ENCODE measurements at places on chromosomes 11 and 22.

DNA sequence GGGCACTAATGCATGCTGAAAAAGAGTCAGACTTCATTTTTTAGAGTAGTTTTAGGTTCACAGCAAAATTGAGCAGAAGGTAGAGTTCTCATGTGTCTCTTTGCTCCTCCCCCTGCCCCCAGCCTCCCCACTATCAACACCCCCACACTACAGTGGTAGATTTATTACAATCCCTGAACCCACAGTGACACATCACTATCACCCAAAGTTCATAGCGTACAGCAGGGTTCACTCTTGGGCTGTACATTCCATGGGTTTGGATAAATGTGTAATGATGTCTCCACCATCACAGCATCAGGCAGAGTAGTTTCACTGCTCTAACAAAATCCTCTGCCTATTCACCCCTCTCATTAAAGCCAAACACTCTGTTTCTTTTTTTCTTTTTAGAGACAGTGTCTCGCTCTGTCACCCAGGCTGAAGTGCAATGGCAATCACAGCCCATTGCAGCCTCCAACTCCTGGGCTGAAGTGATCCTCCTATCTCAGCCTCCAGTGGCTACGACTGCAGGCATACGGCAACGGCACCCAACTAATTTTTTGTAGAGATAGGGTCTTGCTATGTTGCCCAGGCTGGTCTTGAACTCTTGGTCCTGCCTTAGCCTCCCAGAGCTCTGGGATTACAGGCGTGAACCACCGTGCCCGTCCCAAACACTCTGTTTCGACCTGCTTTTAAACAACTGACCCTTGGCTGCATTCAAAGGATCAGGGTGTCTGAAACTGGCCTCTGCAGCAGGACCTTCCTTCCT is 4.1 kb downstream of the BEST1 start:
- DNase-seq, result no peak

DNA sequence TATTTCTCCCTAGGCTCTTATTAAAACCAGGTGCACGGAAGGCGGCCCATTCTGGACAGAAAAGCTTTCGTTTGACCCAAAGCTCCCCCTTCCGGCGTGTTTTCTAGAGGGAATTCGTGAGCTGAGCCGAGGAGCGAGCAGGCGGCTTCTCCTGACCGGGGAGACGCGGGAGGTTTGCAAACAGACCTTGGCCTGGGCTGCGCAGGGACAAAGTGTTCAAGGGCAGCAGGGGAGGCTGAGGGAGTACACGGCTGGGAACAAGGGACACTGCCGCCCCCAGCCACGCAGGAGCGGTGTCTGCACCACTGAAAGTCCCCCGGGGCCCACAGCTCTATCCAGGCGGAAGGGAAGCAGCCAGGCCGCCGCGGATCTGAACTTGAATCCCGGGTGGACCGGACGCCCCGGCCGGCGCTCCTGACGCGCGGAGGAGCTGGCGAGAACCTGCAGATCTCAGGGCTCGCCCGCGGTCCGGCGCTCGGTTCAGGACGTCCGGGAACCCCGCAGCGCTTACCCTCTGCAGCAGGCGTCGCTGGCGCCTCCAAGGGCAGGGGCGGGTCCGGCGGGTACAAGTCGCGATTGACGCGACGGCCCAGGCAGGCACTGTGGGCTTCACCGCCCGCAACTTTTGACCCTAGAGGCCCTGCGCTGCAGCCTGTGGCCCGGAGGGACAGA is 101.9 kb downstream of the WT1 start:
- no peak for DNase-seq

GRCh38 chr11:108037636-108038035 is 28.9 kb downstream of the CUL5 start:
- DNase-seq, result no peak

GRCh38 chr11:95892492-95892891 is 31.4 kb downstream of the MTMR2 start:
- no peak for DNase-seq

DNA sequence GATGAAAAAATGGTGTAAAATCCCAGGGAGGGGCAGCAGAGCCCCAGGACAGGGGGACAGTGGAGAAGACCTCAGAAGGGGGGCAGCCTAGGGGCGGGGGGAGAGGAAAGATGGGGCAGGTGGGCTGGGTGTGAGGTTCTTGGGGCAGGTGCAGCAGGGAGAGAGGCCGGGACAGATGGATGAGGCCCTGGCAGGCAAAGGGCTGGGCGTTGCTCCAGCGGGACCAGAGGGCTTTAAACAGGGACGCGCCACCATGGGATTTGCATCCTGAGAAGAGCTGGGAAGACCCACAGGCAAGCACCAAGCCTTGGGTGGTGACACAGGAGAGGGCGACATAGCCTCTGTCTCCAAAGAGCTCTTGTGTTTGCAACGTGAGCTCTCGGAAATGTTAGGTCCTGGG is 1342.8 kb downstream of the TBC1D22A start:
- no peak for DNase-seq

DNA sequence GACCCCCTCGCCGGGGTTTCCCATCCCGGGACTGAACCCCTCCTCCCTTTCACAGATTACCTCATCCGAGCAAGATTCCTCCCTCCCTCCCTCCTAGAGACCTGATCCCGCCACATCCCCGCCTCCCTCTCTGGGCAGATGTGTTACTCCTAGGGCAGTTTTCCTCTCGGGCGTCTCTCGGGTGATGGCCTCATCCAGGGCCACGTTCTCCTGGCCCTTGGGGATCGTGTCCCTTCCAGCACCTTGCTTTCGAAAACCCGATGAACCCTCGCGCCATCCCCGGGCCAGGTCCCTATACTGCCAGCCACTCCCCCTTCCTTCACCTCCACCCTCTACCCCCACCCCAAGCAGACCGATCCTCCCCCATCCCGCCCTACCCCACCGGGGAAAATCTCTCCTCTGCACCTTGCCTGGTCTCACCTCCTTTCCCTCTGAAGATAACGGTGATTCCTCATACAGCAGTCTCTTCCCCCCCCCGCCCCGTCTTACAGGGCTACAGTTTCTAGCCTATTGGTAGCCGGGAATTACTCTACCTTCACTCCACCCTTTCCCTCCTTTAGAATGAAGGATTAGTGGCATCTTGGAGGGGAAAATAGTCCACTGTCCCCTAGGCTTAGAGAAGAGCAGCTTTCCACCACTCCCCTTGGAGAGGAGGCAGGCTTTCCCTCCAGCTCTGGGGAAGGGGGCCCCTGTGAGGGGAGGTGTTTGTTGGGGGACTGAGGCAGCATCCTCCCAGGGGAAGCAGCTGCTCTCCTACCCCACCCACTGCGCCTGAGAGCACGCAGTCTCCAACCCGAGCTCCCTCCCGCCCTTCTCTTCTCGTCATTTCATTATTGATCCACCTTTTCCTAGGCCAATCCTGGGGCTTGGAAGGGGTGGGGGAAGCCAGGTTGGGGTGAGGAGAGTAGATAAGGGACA is 1.2 kb downstream of the KMT2A start:
- DNase-seq, result peak; percentile 39

GRCh38 chr11:80417681-80418080 is 976.9 kb upstream of the TENM4 start:
- DNase-seq, result no peak

GRCh38 chr22:40766956-40767355 is 52.2 kb downstream of the SLC25A17 start:
- no peak for DNase-seq

- DNase-seq, result no peak
Measured at GRCh38 chr22:21734540-21735199, 924 bp downstream of the YPEL1 start.

- DNase-seq, result no peak
Measured at GRCh38 chr11:125258291-125259032, 93.9 kb downstream of the PKNOX2 start.

DNA sequence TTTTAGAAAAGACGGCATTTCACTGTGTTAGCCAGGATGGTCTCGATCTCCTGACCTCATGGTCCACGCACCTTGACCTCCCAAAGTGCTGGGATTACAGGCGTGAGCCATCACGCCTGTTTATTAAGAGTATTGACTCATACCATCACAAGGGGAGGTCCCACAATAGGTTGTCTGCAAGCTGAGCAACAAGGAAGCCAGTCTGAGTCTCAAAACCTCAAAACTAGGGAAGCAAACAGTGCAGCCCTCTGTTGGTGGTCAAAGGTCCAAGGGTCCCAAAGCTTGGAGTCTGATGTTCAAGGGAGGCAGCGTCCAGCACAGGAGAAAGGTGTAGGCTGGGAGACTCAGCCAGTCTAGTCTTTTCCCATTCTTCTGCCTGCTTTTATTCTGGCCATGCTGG is 32.8 kb upstream of the LDLRAD3 start:
- DNase-seq, result no peak

- no peak for DNase-seq
Measured at GRCh38 chr11:69702769-69703452, 911 bp downstream of the FGF19 start.

DNA sequence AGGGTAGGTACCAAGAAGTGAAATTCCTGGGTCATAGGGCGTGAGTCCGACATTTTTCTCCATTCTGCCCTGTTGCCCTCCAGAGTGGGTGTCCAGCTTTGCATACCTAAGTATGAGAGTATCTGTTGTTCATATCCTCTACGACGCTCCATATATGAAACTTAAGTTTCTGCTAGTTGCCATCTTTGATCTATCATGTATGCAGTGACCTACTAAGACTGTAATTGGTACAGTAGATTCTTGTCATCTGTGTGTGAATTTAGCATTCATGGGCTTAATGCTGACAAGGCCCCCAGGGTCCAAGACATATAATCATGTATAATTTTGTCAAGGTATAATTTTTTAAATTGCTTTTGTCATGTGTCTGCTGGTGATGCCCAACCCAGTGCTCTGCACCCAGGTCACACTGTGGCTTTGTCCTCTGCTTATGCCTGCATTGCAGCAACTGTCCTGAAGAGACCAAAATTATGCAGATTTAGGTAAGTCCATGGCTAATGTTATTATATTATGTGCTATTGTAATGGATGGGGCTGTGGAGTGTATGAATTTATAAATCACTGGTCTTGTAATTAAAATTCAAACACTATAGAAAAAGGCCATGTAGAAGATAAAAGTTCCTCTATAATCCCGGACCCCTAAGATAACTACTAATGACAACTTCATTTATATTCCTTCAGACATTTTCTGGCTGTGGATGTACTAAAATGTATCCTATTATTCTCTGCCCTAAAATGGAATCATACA is 12.2 kb downstream of the NEAT1 start:
- no peak for DNase-seq

DNA sequence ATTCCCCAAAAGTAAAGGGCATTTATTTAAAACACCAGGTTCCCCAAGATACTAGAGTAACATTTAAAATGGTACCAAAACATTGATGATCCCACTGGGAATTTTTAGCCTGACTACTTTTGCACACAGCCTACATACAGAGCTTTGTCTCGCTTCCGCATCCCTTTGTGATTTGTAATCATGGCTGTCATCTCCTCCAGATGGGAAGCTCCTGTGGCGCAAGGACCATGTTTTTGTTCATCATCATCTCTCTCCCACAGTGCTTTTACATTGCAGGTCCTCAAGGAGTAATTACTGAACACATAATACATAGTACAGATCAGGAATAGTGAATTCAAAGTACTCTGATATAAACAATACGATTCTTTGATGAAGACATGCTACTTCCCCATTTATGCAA is 231.2 kb upstream of the MTNR1B start:
- no peak for DNase-seq

DNA sequence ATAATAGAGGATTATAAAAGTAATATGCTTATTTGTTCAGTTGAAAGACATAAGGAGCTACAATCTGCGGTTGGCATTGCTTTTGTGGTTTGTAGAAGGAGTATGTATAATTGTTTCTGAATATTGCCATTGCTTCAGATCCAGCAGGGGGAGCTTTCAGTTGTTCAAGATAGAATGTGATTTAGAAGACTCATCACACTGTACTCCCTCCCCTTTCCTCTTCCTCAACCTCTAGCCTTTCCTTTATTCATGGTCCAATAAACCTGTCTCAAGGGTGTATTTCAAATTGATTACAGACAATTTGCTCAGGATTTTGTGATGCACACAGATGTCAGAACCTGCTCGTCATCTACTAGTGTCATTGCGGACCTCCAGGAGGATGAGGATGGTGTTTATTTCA is 9.8 kb downstream of the PRMT3 start:
- DNase-seq, result peak; percentile 8

DNA sequence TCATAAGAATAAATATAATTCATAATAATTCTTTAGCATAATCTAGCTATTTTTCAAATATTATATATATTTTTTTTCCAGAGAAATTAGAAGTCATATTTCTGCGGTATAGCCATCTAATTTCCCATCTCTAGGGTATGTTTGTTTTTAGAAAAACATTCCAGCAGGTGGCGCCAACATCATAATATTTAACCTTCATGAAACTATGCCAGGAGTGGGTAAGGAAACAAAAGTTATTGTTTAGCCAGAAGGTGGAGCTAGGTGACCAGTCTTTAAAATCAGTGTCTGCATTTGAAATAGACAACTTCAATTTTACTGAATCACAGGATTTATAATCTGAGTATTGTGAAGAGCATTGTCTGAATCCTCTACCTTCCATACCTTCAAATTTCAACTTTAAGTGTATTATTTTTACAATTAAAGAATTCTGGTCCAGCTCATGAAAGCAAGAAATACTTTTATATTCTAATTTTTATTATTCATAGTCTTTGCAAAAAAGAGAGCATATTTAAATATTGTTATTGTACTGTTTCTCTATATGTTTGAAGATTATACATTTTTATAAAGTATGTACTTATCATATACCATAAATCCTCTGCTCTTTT is 15.7 kb upstream of the CCDC179 start:
- peak; percentile 37 for DNase-seq

DNA sequence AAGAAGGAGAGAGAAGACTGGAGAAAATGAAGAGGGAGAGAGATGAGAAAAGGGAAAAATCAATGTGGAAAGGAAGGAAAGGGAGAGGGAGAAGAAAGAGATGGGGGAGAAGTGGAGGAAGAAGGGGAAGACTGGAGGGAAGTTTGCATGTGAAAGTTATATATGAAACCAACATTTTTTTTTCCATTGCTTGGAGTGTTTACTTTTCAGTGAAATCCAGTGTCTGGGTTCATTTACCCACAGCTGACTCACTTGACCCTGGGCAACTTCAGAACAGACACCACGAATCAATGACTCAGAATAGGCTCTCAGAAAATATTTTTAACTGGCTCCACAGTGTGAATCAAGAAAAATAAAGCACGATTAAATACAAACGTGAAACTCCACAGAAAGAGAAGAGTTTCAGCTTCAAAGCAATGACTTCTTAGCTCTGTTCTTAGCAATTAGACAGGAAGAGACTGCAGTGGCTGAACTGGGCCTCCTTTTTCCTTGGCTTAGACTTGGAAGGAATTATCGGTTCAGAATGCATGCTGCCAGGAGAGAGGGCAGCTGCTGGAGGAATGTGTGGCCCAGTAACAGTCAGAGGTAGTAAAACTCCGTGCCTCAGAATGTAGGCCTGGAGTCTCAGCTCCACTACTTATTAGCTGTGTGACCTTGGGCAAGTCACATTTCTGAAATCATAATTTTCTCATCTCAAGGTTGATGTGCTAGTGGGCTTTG is 237.5 kb downstream of the MIAT start:
- DNase-seq, result no peak

DNA sequence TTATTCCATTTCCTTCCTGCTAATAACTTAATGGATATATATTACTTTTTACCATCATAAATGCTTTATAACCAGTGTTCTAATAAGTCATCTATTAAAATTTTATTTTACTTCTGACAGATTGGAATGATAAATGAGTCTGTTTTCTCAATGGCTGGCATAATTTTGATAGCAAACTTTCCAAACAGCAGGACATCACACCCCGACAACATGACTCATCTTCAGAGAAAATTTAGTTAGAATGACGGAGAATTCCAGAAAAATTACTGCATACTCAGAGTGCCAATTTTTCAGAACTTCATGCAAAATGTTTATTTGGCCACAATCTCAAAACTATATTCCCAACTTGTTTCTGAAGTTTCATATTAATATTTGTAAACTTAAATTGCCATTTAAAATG is 174.4 kb downstream of the SWAP70 start:
- DNase-seq, result no peak
